ENCODE measurements at places on chromosomes 7 and 10. TPM values are rescaled to one million over a fixed set of nuclear protein-coding genes. Genes with fewer than 3 reads are reported as not detected.

Gene TDRD1
- not detected for total RNA-seq

Gene RPEL1
- total RNA-seq = not detected

Gene NANOS1
- 1.4 TPM for total RNA-seq

Gene HMX2
- not detected for total RNA-seq

Gene CFAP69
- 14.0 TPM for total RNA-seq

Gene MMD2
- not detected for total RNA-seq

Gene ADD3
- 659 TPM for total RNA-seq

Gene NSMCE4A
- 64.0 TPM for total RNA-seq

Gene DNAJC30
- 3.9 TPM for total RNA-seq

Gene GPRIN2
- total RNA-seq = 4.8 TPM

Gene SUN3
- not detected for total RNA-seq

Gene NXPH1
- not detected for total RNA-seq

DNA sequence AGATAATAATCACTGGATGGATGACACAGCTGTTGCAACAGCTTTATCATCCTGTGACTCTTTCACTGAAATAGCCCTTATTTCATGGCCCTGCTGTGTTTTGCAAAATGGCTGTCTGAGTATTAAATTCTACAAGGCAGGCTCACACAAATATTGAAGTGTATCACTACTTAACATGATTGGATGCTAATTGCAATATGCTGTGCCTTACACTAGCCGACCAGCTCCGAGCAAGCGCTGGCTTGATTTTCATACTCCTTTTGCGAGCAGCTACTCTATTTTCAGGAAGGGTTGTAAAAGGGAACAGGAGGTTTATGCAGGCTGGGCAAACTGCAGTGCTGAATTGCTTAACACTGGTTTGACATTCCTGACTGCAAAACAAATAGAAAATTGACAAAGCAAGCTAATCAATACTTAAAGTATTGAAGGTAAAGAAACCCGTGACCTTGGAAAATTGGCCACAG, 121.6 kb downstream of the CACNB2 start:
- DNase-seq = no peak
- H3K4me1 ChIP-seq = no peaks in the 10 kb centered on the region
- H3K36me3 ChIP-seq = no peaks in the 10 kb centered on the region
- H3K4me3 ChIP-seq = no peak overlapping the region
- H3K27ac ChIP-seq = no peak overlapping the region

- no peaks in the 10 kb centered on the region for H3K27me3 ChIP-seq
- H3K4me1 ChIP-seq = peaks cover 6% of the 10 kb centered on the region
- no peak for DNase-seq
- no peak overlapping the region for H3K4me3 ChIP-seq
- H3K36me3 ChIP-seq = no peaks in the 10 kb centered on the region
Measured at GRCh38 chr7:105838627-105839231, 37.7 kb downstream of the ATXN7L1 start.

GRCh38 chr10:11013836-11014235, 3.8 kb upstream of the CELF2 start:
- H3K27me3 ChIP-seq = no peaks in the 10 kb centered on the region
- no peak overlapping the region for H3K27ac ChIP-seq
- no peak overlapping the region for H3K4me3 ChIP-seq
- peaks cover 6% of the 10 kb centered on the region for H3K4me1 ChIP-seq

- no peak overlapping the region for H3K27ac ChIP-seq
- DNase-seq = no peak
Measured at GRCh38 chr7:93145354-93145753, 2.8 kb downstream of the SAMD9L start.

DNA sequence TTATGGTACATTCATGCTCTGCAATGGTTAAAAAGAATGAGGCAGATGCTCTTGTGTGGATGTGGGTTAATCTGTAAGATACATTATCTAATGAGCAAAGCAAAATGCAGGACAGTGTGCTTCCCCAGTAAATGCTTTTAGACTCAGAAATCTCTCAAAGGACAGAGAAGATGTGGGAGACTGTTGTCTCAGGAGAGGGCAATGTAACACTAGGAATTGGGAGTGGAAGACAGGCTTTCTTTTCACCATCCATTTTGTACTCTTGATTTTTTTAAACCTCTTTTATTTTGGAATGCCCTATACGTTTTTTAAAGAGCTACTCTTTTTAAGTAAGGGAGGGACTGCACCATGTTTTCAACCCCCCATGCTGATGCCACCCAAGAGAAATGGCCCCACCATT, 77.5 kb upstream of the ADAM12 start:
- H3K4me1 ChIP-seq = no peaks in the 10 kb centered on the region
- no peaks in the 10 kb centered on the region for H3K27me3 ChIP-seq
- no peak overlapping the region for H3K27ac ChIP-seq
- no peaks in the 10 kb centered on the region for H3K36me3 ChIP-seq
- no peak overlapping the region for H3K4me3 ChIP-seq

- peaks cover 28% of the 10 kb centered on the region for H3K4me1 ChIP-seq
- H3K4me3 ChIP-seq = no peak overlapping the region
- H3K27ac ChIP-seq = no peak overlapping the region
- DNase-seq = no peak
Measured at GRCh38 chr10:60048091-60048501, 141.7 kb upstream of the CCDC6 start.

DNA sequence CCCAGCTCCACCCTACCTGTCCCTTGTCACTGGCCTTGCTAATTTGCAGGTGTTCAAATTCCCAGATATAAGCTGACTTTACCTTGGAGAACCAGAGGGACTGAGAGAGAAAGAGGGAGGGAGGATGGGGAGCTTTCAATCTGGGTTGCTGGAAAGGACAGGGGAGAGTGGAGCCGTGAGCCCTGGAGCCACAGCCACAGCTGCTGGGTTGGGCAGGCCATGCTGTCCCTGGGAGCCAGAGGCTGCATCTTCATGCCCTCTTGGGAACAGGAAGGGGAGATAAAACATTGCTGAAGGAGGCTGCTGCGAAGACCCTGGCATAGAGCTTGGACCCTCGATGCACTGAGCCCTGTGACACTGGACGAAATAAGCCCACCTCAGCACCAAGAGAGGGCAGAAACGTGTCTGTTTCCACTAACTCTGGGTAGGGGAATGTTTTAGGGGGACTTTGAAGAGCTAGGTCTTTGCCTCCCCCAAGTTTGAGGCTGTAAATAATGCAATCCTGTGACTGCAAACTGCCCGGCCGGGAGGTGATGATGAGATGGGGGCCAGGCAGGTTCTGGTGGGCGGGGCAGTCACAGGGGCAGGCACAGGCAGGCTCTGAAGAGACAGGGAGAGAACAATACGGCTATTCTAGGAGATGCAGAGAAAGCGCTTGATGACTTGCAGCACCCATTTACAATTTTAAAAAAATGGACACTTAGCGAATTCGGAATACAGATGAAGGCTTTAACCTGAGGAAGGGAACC, 5.8 kb upstream of the JAKMIP3 start:
- H3K36me3 ChIP-seq = no peaks in the 10 kb centered on the region
- no peaks in the 10 kb centered on the region for H3K4me1 ChIP-seq
- H3K27me3 ChIP-seq = no peaks in the 10 kb centered on the region
- H3K4me3 ChIP-seq = no peak overlapping the region
- no peak for DNase-seq

DNA sequence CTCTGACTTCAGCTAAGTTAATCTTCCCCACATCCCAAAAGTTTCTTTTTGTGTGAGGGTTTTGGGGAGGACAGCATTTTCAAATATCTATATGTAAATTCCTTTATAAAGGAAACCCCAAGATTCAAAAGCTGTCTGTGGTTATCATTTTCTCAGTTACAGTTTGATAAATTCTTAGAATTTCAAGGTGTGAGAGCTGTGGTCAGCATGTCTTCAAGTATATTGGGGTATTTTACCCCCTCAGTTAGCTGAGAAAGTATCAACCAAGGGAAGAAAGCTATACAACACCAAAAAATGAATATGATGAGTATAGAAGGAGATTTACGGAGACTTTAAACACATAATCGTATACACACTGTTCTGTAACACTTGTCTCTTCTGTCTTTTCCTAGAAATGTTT, 109.2 kb downstream of the SND1 start:
- no peaks in the 10 kb centered on the region for H3K4me1 ChIP-seq
- DNase-seq = no peak
- no peak overlapping the region for H3K4me3 ChIP-seq
- H3K27ac ChIP-seq = no peak overlapping the region

- H3K36me3 ChIP-seq = peaks cover 73% of the 10 kb centered on the region
- no peak for DNase-seq
- peaks cover 10% of the 10 kb centered on the region for H3K4me1 ChIP-seq
- H3K27ac ChIP-seq = no peak overlapping the region
- no peak overlapping the region for H3K4me3 ChIP-seq
Measured at GRCh38 chr7:100685049-100685605, 8.9 kb downstream of the GIGYF1 start.

GRCh38 chr10:78375854-78376785, 342.5 kb downstream of the RPS24 start:
- H3K27me3 ChIP-seq = no peaks in the 10 kb centered on the region
- no peaks in the 10 kb centered on the region for H3K4me1 ChIP-seq
- no peak overlapping the region for H3K27ac ChIP-seq
- no peak for DNase-seq

DNA sequence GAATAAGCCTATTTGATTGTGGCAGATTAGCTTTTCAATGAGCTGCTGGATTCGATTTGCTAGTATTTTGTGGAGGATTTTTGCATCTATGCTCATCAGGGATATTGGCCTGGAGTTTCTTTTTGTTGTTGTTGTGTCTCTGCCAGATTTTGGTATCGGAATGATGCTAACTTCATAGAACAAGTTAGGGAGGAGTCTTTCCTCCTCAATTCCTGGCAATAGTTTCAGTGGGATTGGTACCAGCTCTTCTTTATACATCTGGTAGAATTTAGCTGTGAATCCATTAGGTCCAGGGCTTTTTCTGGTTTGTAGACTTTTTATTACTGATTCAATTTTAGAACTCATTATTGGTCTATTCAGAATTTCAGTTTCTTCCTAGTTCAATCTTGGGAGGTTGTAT, 43.4 kb upstream of the KLF14 start:
- no peak for DNase-seq
- H3K4me3 ChIP-seq = no peak overlapping the region
- H3K27ac ChIP-seq = no peak overlapping the region
- no peaks in the 10 kb centered on the region for H3K36me3 ChIP-seq
- no peaks in the 10 kb centered on the region for H3K27me3 ChIP-seq
- H3K4me1 ChIP-seq = no peaks in the 10 kb centered on the region

GRCh38 chr10:10045765-10046028, 972.0 kb upstream of the CELF2 start:
- H3K27me3 ChIP-seq = no peaks in the 10 kb centered on the region
- no peaks in the 10 kb centered on the region for H3K4me1 ChIP-seq
- no peaks in the 10 kb centered on the region for H3K36me3 ChIP-seq
- DNase-seq = no peak
- H3K4me3 ChIP-seq = no peak overlapping the region

GRCh38 chr10:63554657-63555056, 33.5 kb downstream of the REEP3 start:
- no peak overlapping the region for H3K4me3 ChIP-seq
- no peaks in the 10 kb centered on the region for H3K36me3 ChIP-seq
- peak overlapping the region; percentile 51 for H3K27ac ChIP-seq
- DNase-seq = no peak
- H3K4me1 ChIP-seq = peaks cover 19% of the 10 kb centered on the region

DNA sequence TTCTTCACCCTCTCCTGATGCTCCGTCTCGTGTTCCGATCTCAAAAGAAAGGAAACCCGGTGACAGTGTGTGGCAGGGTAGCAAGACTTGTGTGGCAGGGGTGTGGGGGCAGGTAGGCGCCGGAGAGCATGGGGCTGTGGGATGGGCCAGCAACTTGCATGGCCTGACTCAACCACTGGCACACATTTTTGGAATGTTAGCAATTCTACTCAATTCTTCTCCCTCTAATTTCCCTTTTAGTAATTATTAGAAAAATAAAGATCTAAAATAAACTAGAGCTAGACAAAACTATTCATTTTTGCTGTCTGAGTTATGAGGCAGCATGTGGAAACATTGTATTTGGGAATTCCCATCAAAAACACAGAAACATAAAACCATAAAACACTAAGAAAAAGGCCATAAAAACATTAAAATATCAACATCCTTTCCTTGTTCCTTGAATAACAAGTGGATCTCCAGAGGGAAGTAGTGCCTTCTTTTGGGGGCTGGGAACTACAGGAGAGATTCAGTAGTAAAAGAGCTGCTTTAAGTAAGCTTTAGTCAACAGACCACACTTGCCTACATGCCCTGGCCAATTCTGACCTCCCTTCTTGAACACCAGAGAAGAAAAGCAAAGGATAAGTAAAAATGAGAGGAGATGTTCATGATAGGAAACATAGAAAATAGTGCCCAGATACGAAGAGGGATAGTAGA, 21.8 kb downstream of the SEMA3C start:
- H3K4me3 ChIP-seq = no peak overlapping the region
- peak overlapping the region; percentile 70 for H3K27ac ChIP-seq
- no peaks in the 10 kb centered on the region for H3K36me3 ChIP-seq
- H3K27me3 ChIP-seq = no peaks in the 10 kb centered on the region

DNA sequence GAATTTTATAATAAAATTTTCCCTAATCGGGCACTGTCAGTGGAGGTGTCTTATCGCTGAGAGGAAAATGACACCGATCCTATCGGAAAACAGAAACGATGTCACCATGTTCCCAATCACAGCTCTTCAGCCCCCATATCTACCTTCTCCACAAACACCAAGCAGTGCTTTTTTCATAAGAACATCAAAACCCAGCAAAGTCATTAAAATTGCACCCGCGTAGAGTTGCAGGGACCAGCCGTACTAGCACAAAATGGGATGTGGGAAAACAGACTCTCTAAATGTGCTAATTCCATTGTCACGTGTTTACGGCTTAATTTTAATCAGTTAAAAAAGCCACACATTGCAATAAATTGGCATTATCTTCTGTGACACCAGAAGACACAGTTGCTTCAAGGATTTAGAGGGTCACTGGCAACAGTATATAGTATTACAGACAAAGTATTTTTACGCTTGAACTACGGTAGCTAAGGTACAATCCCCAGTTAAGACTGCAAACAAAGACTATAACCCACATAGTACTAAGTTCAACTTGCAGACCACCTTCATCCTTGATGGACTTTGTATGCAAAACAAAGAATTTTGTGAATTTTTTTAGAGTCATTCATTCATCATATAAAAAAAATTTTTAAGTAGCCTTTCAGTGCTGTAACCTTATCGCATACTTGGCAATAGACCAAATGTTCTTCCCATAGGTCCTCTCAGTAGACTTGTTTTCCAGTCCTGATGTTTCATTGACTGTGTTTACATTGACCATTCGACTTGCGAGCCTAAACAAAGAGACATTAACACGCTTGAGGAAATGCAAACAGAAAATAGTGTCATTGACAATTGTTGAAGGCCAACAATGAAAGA, 116.0 kb downstream of the VTI1A start:
- H3K4me1 ChIP-seq = peaks cover 7% of the 10 kb centered on the region
- H3K27me3 ChIP-seq = no peaks in the 10 kb centered on the region
- no peak for DNase-seq
- no peaks in the 10 kb centered on the region for H3K36me3 ChIP-seq
- no peak overlapping the region for H3K27ac ChIP-seq
- H3K4me3 ChIP-seq = no peak overlapping the region

- no peak overlapping the region for H3K4me3 ChIP-seq
- no peak for DNase-seq
- H3K4me1 ChIP-seq = no peaks in the 10 kb centered on the region
- H3K27ac ChIP-seq = no peak overlapping the region
- no peaks in the 10 kb centered on the region for H3K27me3 ChIP-seq
Measured at GRCh38 chr7:100396421-100396982, 23.2 kb downstream of the PILRA start.

- no peaks in the 10 kb centered on the region for H3K36me3 ChIP-seq
- H3K27me3 ChIP-seq = no peaks in the 10 kb centered on the region
- DNase-seq = no peak
- no peak overlapping the region for H3K4me3 ChIP-seq
Measured at GRCh38 chr7:30853576-30853975, 58.1 kb upstream of the AQP1 start.

Data from thoracic aorta (tissue), 2 donors.